ENCODE measurements at places on chromosomes 2 and 18.

GRCh38 chr18:24674200-24674599 lies 213.8 kb downstream of the HRH4 start:
- DNase-seq, result no peak

GRCh38 chr2:85795331-85796045 lies 41.7 kb downstream of the ATOH8 start:
- DNase-seq, result no peak

DNA sequence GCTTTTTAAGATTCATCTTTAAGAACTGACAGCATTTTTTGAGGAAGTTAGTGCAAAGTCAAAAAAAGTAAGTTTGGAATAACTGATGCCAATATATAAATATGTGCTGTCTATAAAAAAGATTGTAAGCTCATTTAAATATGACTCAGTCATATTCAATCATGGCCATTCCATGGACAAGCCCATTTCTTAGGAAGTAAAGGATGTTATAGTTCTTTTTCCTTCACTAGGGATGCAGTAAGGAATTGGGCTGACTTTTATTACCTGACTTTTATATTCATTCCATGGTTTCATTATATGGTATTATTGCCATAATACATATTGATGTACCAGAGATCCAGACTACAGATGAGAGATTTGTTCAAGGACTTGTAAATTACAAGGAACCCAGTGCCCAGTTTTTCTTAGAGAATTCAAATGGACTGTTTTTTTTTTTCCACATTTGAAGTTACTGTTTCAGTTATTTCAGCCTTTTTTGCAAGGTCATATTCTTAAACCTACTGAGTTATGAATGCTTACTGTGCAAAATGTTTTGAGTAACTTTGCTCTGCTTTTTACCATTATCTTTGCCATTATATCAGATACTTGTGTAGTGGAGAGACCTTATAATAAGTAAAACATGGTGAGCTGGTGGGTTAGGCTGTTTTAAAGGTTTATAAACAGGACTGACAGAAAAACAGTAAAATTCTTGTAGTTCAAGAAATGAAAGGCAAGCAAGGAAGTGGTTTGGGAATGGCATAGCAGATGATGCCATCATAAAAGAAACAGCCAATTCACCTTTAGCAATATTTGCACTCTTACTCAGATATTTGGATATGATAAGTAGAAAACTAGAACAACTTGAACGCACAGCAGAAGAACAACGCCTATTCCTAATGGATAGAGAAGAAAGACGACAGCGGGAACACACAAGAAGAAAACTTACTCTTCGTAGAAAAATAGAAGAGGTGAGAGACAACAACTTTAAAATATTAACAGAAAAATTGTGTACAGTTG lies 7.6 kb downstream of the FSIP2 start:
- no peak for DNase-seq

DNA sequence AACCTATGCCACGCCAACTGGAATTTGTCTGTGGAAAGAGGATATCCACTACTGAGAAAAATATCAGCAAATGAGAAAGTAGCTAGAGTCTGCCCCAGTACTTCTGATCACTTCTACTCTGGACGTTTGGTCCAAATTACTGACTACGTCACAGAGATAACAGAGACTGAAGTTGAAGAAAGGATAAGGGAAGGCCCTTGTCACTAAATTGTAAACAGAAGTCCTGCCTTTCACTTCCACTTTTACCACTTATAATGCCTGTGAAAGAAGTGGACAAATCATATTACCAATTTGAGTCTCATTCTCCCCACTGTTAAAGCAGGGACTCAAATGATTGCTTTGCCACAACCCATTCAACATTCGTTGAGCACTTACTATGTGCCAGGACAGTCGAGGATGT lies 173.9 kb upstream of the ERBB4 start:
- no peak for DNase-seq

DNA sequence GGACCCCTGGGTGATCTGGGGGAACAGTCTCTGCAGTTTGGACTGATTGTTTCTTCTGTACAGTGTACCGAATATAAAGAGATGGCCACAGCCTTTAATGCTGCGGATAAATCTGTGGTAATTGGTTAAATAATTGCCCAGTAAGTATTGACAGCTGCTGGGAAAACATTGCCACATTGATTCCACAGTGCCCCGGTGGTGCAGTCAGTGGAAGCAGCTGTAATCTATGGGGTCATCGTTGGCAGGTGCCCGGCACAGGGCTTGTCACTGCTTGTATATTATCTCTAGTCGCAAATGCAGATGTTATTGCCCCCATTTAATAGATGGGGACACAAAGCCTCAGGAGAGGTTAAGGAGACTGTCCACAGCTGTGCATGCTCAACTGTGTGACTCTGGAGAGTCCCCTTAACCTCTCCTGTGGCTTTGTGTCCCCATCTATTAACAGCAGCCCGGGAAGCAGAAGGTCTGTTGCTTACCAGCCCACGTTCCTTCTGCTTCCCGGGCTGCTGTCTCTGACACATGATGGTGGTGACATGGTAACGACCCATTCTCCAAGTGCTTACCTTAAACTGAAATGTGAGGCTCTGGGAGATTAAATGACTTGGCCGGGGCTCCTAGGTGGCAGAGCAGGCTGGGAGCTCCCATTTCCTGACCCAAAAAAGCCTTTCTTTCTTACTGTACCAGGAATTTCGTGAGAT lies 76.9 kb downstream of the NCK2 start:
- DNase-seq, result no peak

- no peak for DNase-seq
Measured at GRCh38 chr18:54736981-54737380, 91.3 kb upstream of the RAB27B start.

DNA sequence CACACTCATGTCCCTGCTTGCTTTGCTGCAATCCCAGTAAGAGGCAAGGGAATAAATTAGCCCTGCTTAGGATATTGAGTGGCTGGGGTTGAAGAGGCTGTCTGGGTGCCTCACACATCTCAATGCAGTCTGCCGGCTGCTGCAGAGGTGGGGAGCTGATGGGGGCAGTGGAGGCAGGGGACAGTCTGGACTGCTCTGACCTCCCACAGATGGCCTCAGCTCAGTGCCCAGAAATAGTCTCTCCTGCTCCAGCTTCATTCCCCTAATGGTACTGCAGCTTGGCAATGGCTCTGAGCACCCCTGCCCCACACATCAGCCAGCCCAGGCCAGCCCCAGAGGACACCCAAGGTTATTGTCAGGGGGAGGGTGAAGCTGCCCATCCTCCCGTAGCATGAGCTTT lies 21.5 kb upstream of the TNS1 start:
- DNase-seq, result no peak
